ENCODE measurements at places on chromosomes 11 and 22. TPM values are rescaled to one million over a fixed set of nuclear protein-coding genes. Genes with fewer than 3 reads are reported as not detected.

Gene P2RX3
- polyA plus RNA-seq, result 1.8 TPM

- DNase-seq, result no peak
Measured at GRCh38 chr22:30841273-30841672, 127.3 kb downstream of the MORC2 start.

- DNase-seq, result peak; percentile 41
Measured at GRCh38 chr22:37021710-37022482, 2.4 kb downstream of the MPST start.

Gene BDNF
- polyA plus RNA-seq, result 1.8 TPM

DNA sequence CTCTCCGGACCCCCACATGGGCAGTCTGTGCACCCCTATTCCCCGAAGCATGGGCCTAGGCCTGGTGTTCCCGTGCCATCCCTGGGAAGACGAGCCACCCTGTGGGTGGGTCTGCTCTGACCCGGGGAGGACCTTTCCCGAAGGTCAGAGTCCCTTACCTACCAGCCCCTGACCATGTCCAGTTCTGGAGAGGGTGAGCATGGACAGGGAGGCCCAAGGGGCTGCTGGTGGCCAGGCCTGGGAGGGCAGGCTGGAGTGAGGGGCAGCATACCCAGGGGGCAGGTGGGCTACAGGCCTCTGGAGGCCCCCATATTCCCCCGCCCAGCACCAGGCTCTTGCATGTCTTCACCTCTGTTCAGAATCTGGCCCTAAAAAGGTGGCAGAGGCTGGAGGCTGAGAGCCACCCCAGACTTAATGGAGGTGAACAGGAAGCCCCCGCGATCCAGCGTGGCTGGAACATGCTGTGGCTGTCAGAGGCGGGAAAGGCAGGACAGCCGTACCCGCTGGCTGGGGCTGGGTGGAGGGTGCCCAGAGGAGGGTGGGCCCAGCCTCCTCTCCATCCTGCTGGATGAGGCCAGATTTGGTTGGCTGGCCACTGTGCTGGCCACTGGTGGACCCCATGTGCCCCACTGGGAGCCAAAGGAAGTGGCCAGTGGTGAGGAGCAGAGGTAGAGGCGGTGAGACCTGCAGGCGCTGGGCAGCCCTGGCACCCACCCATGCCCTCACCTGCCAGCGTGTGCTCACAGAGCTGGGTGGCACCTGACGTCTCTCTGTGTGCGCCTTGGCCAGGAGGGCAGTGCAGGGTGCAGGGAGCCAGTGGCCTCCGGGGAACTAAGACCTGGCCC, 11.2 kb upstream of the SYT8 start:
- DNase-seq, result no peak

GRCh38 chr11:100141201-100141600, 545.9 kb upstream of the ARHGAP42 start:
- DNase-seq, result no peak

- DNase-seq, result no peak
Measured at GRCh38 chr22:33035272-33035863, 22.8 kb downstream of the SYN3 start.

DNA sequence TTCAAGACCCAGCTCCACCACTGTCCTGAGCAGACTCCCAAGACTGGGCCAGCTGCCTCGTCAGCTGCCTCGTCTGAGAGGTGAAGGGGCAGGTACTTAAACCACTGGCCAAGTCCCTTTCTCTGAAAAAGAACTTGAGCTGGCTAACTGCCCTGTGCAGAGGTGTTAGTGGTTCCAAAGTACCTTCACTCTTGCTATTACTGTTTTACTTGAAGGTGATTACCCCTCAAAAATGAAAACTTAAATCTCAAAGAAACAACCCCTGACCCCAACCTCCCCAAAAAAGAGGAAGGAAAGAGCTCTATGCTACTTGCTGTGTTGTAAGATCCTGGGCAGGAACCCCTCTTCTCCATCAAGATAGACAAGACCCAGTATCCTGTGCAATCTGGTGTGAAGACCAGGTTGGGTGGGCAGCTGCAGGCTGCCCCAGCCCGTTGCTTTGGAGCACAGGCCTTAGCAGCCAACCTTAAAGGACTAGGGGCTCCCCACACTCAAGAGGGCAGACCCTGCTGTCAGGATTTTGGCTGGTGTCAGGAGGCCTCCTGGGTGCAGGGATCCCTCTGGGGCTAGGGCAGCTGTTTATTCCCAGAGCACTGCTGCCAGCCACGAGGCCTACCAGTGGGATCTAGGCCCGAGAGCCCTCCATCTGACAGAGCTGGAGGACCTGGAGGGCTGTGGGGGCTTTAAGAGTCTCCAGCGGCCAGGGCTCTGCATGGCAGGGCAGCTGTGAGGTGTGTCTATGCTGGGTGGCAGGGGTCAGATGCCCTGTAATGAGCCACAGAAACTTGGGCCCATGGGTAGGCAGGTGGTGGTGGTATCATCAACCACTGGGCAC, 13.0 kb downstream of the GUCD1 start:
- DNase-seq, result no peak

Gene CASTOR1
- 4.4 TPM for polyA plus RNA-seq

- peak; percentile 72 for DNase-seq
Measured at GRCh38 chr11:57793351-57794115, 31.9 kb downstream of the CTNND1 start.

- DNase-seq, result no peak
Measured at GRCh38 chr11:61287338-61287977, 7.7 kb downstream of the VWCE start.

Gene DGCR6
- 89.9 TPM for polyA plus RNA-seq

DNA sequence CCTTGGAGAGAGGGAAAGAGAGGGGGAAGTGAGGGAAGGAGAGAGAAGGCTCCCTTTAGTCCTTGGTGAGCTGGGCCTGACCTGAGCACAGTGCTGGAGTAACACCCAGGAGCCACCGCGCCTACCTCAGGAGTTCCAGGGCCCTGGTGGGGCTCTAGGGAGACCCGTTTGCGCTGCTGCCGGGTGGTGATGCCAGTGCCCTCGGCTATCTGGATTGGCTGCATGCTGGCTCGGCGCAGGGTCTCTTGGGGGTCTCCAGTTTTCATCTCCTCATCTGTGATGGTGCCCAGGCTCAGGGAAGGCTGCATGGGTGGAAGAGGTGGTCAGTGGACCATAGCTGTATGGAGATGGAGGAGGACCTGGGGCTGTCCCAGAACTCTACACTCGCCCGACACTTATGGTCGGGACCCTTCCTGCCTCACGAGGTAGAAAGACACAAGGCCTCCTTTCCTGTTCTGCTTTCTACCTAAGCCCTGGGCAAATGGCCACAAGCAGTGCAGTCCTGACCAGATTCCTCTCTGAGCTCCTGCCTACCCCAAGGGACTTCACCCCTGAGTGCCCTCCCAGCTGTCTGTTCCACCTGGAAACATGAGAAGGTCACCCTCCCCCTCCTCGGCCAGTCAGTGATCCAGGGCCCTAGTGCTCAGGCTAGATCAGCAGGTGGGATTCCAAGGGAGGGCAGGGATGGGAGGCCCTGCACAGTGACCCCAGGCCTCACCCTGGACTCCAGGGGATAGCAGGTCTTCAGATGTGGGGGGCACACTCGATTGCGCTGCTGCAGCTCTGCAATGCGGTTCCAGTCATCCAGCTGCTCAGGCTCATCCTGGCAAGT, 6.0 kb downstream of the IL18BP start:
- no peak for DNase-seq

DNA sequence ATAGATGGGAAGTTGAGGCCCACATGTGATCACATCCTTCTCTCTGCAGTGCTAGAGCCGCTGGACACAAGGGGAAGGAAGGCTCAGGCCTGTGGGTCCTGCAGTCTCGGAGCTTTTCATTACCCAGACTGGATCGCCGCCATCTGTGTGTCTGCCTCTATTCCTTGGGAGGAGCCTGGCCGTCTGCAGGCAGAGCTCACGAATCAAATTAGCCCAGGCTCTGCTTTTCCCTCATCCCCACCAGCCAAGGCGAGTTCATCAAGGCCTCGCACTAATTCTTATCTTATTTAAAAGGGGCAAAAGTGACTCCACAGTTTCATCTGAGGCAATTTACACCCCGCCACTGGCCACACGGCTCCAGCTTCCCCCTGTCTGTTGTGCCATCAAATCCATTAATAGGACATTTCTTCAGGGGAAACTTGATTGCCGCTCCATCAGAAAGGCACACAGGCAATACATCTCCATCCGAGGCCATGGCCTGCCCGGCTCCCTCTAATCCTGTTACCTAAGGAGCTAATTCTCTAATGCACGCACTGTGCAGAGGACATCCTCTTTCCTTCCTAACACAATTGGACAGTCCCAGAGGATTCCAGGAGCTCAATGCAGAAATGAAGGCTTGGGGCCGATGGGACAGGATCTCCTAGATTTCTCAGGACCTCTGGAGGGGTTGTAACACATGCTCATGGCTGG, 3.3 kb upstream of the HTR3A start:
- peak; percentile 49 for DNase-seq

DNA sequence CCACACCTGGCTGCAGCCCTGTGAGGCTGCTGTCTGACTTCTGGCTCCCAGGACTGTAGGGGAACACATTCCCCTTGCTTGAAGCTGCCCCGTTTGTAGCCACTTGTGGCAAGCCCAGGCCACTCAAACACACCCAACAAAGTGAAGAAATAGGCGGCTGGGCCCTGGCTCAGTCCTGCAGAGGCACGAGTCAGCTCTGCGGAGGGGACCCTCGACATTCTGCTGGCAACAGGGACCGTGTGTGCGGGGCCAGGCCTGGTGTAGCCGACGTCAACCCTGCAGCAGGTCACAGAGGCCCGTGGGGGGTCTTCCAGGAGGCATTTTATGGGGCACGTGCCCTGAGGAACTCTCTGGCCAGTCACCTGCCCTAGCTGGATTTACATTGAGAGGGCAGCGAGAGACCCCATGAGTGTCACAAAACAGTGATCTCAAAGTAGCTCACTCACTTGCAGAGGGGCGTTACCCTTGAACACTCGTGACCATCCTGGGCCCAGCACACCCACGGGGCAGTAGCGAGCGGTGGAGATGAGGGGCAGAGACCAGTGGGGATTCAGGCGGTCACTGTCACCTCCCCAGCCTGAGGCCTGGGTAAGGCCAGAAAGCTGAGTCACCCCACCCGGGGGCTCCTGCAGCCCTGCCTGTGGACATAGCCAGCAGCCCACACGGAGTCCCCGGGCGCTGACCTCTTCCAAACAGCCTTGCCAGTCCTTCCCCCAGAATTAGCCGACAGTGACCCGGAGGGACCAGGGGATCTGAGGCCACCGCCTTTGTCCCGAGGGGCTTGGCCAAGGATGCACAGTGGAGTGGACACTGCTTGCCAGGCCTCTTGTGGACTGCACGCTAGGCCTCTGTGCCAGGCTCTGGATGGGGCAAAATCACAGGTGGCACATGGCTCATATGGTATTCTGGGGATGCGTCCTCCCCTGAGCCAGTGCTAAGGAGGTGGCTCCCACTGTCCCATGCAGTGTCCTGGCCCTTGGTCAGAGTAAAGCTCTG, 139.5 kb downstream of the CTTN start:
- DNase-seq, result no peak

- DNase-seq, result no peak
Measured at GRCh38 chr11:44831605-44832394, 105.0 kb downstream of the TSPAN18 start.

Gene CEND1
- 0.56 TPM for polyA plus RNA-seq

GRCh38 chr22:38973289-38974169, 8.6 kb upstream of the APOBEC3B start:
- peak; percentile 24 for DNase-seq

Gene FAM168A
- 24.8 TPM for polyA plus RNA-seq

Gene PMM1
- 29.6 TPM for polyA plus RNA-seq

DNA sequence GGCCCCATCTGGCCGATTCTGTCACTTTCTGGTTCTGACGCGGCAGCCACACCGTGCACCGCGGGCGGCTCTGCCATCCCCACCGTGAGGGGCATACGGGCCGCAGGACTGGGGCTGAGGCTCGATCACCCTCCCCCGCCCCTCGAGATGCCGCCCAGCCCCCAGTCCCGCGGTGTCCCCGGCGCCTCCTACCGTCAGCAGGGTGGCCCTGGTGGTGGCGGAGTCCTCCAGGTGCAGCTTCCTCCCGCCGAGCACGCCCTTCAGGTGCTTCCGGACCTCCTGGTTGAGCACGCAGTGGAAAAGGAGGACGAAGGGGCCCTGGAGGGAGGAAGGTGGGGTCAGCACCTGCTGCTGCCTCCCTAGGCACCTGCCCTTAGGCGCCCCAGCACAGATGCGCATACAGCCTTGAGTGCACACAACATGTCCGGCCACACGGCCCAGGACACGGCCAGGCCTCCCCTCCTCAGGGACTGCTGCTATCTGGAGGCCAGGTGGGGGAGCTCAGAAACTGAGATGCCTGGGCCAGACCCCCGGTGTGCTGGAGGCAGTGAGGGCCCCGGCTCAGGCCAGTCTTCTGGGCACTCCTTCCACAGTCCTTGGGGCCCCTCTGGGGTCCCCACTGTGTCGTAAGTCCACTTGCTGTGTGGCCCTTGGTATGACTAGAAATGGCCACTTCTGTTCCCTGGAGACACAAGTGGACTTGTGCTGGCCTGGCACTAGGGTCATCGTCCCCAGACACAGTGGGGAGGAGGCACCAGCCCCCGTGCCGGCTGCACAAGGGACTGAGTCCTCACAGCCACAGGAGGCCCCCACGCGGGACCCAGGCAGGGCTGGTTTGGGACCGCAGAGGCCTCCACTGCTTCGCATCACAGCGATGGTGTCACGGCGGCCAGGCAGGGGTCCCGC, 31.5 kb downstream of the TRMU start:
- no peak for DNase-seq

GRCh38 chr11:71078482-71078881, 173.9 kb downstream of the SHANK2 start:
- DNase-seq, result no peak

GRCh38 chr11:26916805-26917204, 77.1 kb upstream of the FIBIN start:
- DNase-seq, result no peak

Data from muscle of leg (tissue), 16 donors.